ENCODE measurements at places on chromosomes 7 and 10. TPM values are rescaled to one million over a fixed set of nuclear protein-coding genes. Genes with fewer than 3 reads are reported as not detected.
A peak's percentile ranks its signal among the peaks of the same experiment; 100 is the strongest.

The ZPBP gene
- not detected for total RNA-seq

The NRCAM gene
- total RNA-seq: 0.16 TPM

The CTBP2 gene
- 4.3 TPM for total RNA-seq

The EPO gene
- 84.5 TPM for total RNA-seq

The C10orf105 gene
- total RNA-seq: not detected

The ACTR3C gene
- total RNA-seq: 32.6 TPM

- no peak for DNase-seq
Observed at GRCh38 chr10:102106998-102107397, 13.2 kb downstream of the LDB1 start.

DNA sequence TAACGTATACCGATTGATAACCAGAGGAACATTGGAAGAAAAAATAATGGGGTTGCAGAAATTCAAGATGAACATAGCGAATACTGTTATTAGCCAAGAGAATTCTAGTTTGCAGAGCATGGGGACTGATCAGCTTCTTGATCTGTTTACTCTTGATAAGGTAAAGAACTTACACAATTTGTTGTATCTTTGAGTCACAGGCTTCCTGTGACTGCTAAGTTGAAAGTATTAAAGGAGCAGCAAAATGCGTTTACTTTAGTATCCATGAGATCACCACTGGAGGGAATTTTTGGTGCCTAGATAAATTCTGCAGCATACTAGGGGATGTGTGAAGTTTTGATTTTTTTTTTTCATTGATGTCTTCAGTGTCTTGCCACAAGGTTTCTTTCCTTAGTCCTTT lies 103.6 kb downstream of the BTAF1 start:
- DNase-seq: no peak

DNA sequence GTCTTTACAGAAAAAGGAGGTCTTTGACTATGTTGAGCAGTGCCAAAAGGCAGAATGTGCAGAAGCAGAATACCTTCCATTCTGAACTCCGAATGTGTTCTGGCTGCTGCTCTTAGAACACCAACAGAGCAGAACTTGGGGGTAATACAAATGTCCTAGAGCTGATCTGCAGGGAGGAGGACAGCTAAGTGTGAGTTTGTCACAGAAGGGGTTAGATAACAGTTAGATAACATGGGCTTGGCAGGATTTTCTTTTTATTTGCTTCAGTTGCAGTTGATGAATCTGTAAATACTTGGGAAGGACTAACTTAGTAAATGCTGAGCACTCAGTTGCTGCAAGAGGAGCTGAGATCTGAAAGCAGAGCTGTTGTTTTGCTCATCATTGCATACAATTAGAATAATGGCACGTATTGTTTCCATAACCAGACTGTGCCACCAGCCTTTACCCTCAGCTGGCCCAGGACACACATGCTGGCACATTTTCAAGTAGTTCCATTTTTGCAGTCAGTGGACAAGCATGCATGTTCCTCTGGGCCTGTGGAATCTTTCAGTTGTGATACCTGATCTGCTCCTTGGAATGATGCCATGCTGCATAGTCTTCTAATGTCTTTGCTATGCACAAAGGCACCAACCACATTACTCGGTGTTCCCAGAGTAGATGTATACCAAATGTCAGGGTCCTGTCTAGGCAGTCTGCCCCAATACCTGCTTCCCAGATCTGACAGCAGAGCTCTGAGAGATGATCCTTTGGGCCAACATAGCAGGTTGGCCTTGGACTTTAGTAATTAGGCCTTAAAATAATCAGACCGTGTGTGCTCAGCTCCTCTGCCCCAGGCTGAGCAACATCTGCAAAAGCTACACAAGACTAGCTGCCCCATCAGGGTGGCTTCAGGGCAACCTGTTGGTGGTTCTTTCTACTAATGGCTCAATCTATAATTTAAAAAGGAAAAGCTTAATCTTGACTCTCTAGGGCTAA lies 55.7 kb downstream of the GSDME start:
- no peak for DNase-seq

- DNase-seq: no peak
Observed at GRCh38 chr10:15106352-15107013, 9.3 kb downstream of the RPP38 start.

- no peak for DNase-seq
Observed at GRCh38 chr7:17998692-17999091, 29.0 kb downstream of the PRPS1L1 start.

DNA sequence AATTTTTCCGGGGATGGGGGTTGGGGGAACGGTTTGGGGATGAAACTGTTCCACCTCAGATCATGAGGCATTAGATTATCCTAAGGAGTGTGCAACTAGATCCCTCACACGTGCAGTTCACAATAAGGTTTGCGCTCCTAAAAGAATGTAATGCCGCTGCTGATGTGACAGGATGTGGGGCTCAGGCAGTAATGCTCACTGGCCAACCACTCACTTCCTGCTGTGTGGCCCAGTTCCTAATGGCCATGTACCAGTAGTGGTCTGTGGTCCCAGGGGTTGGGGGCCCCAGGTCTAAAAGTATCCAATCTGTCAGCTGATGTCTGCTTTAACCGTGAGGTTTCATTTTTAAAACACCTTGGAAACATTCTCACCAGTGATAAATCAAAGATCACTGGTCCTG lies 2.2 kb downstream of the STN1 start:
- no peak for DNase-seq

DNA sequence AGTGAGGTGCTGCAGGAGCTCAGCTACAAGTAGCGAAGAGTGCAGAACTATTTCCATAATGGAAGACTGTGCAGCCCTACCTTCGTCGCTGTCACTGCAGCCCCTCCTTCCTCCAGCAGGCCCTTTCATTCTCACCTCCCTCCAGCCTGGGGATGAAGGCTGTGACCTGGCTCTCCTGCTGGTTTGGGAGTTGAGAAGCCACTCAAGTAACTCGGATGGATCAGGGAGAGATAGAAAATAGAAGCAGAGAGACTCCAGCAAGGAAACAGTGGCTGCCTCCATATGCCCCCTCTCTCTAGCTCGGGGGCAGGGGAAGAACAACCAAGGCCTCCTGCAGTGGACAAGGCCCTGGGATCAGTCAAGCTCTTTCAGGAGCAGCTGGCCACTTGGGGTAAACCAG lies 37.4 kb upstream of the NPFFR1 start:
- no peak for DNase-seq

- no peak for DNase-seq
Observed at GRCh38 chr10:29023678-29024077, 265.2 kb upstream of the LYZL1 start.

- DNase-seq: no peak
Observed at GRCh38 chr10:11035301-11035991, 17.8 kb downstream of the CELF2 start.

- no peak for DNase-seq
Observed at GRCh38 chr7:150997817-150998216, 7.0 kb downstream of the NOS3 start.

DNA sequence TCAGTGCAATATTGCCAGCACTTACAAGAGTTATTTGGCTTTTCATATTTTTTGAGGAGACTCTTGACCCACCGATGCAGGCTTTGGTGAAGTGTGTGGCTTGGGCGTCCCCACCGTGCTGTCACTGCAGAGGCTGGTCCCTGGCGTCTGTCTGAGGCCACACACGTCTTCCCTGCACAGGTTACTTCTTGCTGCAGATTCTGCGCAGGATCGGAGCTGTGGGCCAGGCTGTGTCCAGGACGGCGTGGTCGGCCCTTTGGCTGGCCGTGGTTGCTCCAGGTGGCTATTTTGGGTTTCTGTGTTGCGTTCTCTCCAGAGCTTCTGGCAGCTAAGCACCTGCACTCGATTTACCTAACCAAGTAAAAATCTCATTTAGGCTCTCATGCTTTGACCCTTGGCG lies 18.9 kb downstream of the SUN1 start:
- no peak for DNase-seq

DNA sequence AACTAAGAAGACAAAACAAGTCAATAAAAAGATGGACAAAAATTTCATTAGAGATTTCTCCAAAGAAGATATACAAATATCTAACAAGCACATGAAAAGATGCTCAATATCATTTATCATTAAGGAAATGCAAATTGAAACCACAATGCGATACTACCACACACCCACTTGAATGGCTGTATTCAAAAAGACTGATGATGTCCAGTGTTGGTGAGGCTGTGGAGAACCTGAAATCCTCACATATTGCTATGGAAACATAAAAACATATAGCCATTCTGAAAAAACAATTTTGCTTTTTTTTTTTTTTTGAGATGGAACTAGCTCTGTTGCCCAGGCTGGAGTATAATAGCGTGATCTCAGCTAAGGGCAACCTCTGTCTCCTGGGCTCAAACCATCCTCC lies 124.1 kb upstream of the LAMB4 start:
- DNase-seq: no peak

DNA sequence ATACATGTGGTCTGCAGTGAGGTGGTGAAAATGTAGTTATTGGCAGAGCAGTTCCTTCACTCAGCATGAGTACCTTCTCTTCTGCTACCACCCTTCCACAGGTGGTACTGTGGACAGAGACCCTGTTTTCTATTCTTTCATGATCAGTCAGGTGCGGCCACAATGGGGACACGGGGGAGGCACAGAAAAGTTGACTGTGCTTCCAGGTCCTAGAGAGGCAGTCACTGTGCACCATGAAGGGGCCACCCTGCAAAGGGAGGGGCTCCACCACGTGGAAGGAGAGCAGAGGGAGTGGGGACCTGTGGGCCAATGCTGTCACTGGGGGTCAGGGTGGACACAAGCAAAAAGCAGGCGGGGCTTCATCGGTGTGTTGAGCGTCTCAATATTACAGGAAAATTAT lies 3.6 kb upstream of the LANCL2 start:
- no peak for DNase-seq

- no peak for DNase-seq
Observed at GRCh38 chr10:23694446-23694920, 255.6 kb downstream of the OTUD1 start.

GRCh38 chr10:55233505-55233904 lies 432.5 kb upstream of the PCDH15 start:
- DNase-seq: no peak

DNA sequence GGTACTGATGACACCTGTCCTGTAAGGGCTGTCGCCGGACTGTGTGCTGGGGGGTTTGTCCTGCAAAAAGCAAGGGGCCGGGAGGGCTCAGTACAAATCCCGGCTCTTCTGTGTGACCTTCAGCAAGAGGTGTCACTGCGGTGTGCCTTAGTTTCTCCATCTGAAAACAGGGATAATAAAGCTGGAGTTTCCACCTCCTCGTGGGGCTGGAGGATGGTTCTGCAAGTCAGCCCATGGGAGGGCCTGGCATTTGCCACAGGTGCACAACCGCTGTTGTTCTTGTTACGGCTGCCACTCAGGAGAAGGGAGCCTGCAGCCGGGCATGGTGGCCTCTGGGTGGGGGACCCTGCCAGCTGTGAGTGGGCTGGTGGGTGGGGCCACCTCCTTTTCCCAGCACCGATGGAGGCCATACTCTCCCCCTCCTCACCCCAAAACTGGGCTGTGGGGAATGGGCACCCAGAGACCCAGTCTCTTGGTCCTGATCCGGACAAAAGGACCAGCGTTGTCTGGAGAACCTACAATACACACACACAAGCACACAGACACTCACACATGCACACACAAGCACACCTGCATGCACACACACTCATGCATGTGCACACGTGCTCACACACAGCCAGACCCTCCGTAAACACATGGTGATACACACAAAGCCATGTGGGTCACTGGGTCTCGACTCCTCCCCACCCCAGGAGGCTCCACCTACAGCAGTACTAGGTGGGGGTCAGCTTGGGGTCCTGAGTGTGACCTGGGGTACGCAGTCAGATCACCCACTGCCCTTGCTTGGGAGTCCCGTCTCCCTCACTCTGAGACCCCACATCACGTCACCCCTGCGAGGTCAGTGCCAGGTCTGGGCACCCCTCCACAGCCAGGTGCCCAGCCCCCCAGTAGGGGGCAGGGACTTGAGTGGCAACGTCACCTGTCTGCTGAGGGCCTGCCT lies 34.1 kb downstream of the ELFN1 start:
- DNase-seq: no peak

GRCh38 chr7:38178695-38179344 lies 775 bp downstream of the STARD3NL start:
- no peak for DNase-seq

DNA sequence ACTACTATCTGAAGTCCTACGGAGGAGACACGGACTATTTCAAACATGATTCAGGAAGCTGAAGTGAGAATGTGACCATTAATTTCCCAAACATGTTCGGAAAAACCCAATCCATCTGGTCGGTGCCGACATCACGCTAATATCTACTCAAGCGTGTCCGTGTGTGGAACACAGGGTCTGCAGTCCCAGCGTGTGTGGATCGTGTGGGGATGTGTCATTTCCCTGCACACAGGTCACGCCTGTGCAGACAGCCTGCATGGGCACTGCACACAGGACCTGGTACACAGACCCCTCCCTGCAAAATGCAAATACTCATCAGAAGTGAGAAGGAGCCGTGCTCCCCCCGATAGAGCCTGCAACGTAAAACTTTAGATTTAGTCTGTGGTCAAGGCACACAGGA lies 57.8 kb downstream of the CARD11 start:
- no peak for DNase-seq

DNA sequence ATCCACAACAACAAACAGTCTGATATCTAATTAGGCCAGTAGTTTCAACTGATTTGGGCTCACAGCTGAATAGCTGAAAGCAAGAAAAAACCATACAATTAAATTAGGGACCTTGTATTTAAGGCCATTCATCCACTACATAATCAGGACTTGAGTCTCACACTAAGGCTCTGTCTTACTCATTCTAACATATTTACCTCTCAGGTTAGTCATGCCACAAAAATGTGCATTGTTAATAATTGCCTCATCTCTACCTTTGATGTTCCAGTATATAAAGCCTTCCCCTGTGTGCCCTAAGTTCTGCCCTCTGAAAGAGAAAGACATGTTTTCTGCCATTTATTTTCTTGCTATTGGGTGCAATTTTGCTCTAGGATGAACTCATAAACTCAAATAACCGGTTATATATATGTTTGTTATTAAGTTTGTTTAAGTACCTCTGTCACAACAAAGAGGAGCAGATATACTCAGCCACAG lies 5.3 kb upstream of the C1GALT1 start:
- no peak for DNase-seq

GRCh38 chr7:125316466-125316865 lies 386.8 kb upstream of the POT1 start:
- no peak for DNase-seq

- peak; percentile 57 for DNase-seq
Observed at GRCh38 chr10:70672165-70673042, at the start of gene ADAMTS14. Gene ADAMTS14, plus strand, starts transcription at chr10:70672506. Its CDS starts 297 bp downstream, at chr10:70672803.

GRCh38 chr10:103849880-103850571 lies 5.3 kb downstream of the SH3PXD2A start:
- DNase-seq: no peak
